Upper lobe of right lung (tissue), 1 donor: ENCODE measurements at places on chromosomes 12 and 14. TPM values are rescaled to one million over a fixed set of nuclear protein-coding genes. Genes with fewer than 3 reads are reported as not detected.

TSPAN19 gene
- not detected for total RNA-seq

ANO4 gene
- total RNA-seq: 0.38 TPM

RFLNA gene
- total RNA-seq: 1.0 TPM

TMEM263 gene
- 32.6 TPM for total RNA-seq

EFS gene
- 10.4 TPM for total RNA-seq
